ENCODE measurements at places on chromosomes 1 and 21.

DNA sequence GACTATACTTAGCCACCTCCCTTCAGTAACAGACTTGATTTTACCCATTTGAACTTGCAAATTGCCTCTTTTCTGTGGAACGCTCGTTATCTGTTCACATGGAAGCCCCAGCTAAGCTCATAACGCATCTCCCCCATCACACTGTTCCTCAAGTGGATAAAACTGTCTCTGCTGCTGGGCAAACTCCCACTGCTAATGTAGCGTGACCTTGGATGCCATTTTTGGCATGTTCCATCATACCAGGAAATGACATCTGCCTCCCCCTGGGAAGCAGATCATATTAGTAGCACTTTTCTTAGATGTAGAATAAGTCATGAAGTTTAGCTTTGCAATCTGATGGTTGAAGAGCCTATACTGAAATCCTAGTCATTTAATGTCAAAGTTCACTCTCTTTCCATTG, 528.7 kb upstream of the PLXNA2 start:
- DNase-seq, result no peak

- no peak for DNase-seq
Measured at GRCh38 chr1:175742790-175743459, 470 bp downstream of the TNR start.

DNA sequence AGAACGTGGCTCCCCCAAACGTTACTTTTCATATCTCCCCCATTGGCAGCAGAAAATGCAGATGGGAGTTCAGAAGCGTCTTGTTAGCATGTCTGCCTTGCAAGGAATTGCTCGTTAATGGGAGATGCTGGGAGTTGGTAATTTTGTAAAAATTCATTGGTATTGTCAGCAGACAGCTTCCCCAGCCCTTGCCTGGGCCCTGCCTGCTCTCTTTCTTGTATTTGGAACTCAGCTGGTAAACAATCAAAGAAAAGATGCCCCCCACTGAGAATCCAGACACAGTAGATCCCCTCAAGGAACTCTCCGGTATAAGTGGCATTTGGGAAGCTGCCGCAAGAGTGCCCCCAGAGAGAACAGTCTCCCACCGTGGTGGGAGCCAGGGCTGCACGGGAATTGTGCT, 94.4 kb upstream of the IGSF21 start:
- DNase-seq, result no peak

- DNase-seq, result no peak
Measured at GRCh38 chr1:67213164-67213563, 46.9 kb downstream of the IL23R start.

DNA sequence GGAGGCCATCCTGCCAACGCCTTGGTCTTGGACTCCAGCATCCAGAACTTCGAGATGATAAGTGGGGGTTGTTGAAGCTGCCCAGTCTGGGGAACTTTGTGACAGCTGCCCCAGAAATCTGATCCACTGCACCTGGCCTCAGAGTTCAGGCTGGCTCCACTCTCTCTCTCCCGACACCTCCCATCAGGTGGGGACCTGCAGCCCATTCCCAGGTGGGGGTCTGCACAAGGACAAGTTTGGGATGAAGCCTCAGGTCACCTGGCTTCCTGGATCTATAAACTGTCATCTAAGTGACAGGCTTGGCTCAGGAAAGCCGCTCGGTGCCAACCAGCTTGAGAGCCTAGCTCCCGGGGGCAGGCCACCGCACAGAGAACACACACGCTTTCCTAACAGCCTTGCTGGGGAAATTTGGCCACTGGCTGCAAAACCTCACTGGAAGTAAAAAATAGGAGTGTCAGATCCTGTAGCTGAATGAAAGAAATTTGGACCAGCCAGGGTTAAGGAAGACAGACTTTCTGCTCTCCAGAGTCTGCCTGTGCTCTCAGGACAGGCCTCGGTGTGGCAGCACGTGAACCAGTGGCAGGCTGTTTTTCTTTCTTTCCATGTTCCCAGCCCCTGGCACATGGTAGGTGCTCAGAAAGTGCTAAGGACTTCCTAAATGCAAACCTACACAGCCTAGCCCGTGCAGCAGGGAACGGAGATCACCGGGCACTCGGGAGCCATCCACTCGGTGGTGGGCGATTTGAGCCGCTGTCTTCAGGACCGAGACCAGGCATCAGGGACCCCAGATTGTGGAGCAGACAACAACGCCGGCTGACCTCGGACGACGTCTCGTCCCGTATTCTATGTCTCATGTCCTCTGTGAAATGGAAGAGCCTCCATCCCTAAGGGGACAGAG, 42.6 kb upstream of the LBR start:
- DNase-seq, result peak; percentile 12

GRCh38 chr1:86699186-86699585, 5.2 kb upstream of the SH3GLB1 start:
- no peak for DNase-seq

GRCh38 chr1:7098641-7099040, 313.4 kb downstream of the CAMTA1 start:
- DNase-seq, result no peak

GRCh38 chr1:62597281-62597680, at the start of gene ANGPTL3:
Gene ANGPTL3, plus strand, starts transcription at chr1:62597520. Its CDS starts 47 bp downstream, at chr1:62597567.
- DNase-seq, result no peak

- DNase-seq, result no peak
Measured at GRCh38 chr1:204932573-204932909, 61.9 kb downstream of the NFASC start.

- DNase-seq, result no peak
Measured at GRCh38 chr1:30688920-30689794, 34.2 kb downstream of the MATN1 start.

- DNase-seq, result no peak
Measured at GRCh38 chr1:219927956-219928790, at the start of gene SLC30A10. Gene SLC30A10, minus strand, starts transcription at chr1:219928557. Its CDS starts 117 bp downstream, at chr1:219928440.

DNA sequence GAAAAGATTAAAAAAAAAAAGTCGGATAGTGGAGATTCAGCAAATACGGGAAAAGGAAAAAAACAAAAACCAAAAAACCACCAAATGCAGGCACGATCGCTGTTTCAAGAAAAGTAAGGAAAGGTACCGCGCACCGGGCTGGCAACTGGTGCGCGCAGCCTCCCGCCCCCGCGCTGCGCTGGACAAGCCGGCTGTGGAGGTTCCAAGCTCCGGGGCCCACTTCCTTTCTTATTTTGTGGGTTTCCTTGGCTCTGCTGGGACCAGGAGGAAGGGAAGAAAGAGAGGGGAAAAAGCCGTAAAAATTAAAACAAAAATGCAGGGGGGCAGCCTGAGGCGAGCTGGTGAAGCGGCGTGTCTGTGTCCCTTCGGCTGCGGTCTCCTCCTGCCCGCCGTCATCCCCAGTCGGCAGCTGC, 233 bp downstream of the ADAMTS5 start:
- no peak for DNase-seq

DNA sequence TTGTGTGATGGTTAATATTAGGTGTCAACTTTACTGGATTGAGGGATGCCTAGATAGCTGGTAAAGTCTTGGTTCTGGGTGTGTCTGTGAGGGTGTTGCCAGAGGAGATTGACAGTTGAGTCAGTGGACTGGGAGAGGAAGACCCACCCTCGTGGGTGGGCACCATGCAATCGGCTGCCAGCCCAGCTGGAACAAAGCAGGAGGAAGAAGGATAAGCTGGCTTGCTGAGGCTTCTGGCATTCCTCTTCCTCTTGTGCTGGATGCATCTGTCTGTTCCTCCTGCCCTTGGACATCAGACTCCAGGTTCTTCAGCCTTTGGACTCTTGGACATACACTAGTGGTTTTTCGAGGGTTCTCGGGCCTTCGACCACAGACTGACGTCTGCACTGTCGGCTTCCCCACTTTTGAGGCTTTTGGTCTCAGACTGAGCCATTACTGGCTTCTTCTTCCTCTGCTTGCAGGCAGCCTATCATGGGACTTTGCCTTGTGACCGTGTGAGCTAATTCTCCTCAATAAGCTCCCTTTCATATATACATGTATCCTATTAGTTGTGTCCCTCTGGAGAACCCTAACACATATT, 184.3 kb upstream of the LMO4 start:
- DNase-seq, result no peak

DNA sequence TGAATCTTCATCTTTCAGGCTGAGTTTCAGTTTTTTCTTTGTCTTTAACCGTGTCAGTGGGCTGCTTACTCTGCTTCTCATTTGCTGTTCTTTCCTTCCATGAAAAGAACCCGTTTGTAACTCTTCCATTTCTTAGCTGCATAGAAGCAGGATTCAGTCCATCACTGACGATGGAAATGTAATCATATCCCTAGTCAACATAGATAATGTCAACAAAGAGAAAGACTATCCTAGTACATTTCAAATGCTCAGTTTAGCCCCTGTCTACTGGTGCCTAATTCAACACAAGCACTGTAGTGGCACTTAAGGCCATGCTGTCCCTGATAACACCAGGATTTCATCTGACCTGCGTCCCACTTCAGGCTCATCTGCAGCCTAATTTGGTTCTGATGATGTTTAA, 376 bp downstream of the GBP1 start:
- no peak for DNase-seq

- no peak for DNase-seq
Measured at GRCh38 chr21:41338455-41338854, 21.9 kb downstream of the FAM3B start.

- no peak for DNase-seq
Measured at GRCh38 chr1:41954533-41954944, 35.8 kb upstream of the HIVEP3 start.

- no peak for DNase-seq
Measured at GRCh38 chr1:246583448-246584185, 17.4 kb downstream of the CNST start.

- DNase-seq, result peak; percentile 79
Measured at GRCh38 chr1:151993734-151994496, at the start of gene S100A10. Gene S100A10, minus strand, starts transcription at chr1:151993859. Its CDS starts 7,629 bp downstream, at chr1:151986230.

DNA sequence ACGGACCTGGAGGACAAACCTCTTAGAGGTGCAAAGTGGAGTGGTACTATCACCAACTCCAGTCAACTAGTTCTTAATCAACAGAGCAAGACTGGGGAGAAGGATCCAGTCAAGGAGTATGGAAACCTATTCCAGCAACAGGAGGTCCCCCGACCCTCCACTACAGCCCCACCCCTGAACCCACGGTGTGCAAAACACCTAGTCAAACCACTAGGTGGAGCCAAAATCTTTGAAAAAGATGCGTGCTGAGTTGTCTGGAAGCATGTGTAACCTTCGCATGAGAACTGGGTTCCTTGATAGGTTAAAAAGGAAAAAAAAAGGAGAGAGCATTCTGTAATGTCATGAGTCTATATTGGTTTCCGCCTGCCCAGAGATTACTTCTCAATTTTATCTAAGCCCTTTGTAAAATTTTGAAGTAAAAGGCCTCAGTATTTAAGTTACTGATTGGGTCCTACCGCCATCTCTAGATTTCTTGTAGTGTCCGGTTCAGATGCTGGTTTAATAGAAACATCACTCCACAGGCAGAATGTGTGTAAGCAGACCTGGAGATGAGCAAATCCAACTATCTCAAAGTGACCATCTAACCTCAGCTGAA, 81.9 kb upstream of the HAO2 start:
- no peak for DNase-seq

DNA sequence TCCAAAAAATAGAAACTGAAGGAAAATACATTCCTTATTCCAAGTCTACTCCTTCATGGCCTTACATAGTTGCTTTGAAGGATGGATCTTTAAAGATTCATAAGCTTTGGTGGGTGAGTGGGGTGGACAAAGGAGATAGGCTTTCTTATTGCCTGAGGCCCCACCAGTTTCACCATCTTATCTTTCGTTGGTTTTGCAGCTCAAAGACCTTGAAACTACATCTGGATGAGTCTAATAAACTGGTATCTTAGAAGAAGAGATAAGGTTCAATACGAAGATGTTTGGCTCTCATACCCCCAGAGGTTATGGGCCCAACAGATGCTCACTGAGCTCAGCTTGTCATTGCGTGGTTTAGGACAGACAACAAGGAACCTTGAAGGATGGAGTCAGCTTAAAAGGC, 201.5 kb downstream of the HS2ST1 start:
- DNase-seq, result no peak

DNA sequence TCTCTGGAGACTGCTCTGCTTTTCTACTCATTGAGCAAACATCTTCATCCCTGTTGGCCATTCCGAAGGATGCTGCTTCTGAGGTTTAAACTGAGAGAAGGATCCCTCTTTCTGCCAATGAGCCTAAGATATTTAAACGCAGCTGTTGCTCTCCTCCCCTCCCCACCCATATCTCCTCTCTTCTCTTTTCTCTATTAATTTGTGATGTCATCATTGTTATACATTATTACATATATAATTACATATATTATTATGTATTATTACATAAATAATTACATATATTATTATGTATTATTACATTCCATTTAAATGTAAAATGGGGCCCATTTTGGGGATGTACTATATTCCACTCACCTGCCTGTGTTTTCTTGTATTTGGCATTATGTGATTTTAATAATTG, 82.7 kb upstream of the JUN start:
- no peak for DNase-seq

- DNase-seq, result no peak
Measured at GRCh38 chr1:109225711-109226445, 12.2 kb downstream of the SARS1 start.

DNA sequence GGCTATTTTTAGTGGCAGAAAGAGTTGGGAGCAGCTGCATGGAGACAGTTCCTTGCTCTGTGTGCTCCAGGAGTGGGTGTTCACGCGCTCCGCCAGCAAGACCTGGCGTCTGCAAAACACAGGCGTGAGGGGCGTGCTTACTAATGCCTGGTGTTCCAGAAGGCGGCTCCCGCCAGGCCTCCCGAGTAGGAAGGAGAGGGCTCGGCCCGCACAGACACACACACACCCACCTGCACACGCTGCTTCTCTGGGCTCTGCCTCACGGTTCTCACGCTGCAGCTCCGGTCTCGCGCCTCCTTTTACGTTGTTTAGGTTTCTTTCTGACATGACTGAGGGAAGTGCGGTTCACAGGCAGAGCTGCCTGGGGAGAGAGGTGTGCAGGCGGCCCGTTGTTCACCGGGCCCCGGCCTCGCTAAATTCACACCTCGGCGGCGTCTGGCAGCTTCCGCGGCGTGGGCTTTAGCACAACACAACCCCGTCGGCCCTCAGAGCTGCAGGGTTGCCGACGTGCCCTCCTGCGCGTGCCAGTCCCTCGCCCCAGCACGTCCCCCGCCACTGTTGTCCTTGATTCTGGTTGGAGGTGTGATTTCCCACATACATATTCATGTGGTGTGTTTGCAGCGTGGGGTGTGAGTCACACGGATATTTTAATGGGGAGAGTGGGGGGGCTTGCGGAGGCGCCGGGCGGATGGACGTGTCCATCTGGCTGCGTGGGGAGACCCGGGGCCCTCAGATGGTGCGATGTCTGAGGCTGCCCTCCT, 77.0 kb downstream of the SKI start:
- no peak for DNase-seq

- no peak for DNase-seq
Measured at GRCh38 chr1:222224636-222225315, 323.1 kb downstream of the HHIPL2 start.

GRCh38 chr1:25624156-25624555, 7.6 kb downstream of the MAN1C1 start:
- peak; percentile 18 for DNase-seq

GRCh38 chr1:181396171-181396670, 87.1 kb upstream of the CACNA1E start:
- peak; percentile 47 for DNase-seq

- no peak for DNase-seq
Measured at GRCh38 chr21:22795644-22796043, 1797.4 kb downstream of the NCAM2 start.
